Activated CD8-positive, alpha-beta T cell treated with anti-CD3 and anti-CD28 coated beads, Interleukin-2, amount 10 ng/mL, durations not matched to agents 7 days and 5 days (primary cell): ENCODE measurements at places on chromosomes 16 and 17.
A peak's percentile ranks its signal among the peaks of the same experiment; 100 is the strongest.

DNA sequence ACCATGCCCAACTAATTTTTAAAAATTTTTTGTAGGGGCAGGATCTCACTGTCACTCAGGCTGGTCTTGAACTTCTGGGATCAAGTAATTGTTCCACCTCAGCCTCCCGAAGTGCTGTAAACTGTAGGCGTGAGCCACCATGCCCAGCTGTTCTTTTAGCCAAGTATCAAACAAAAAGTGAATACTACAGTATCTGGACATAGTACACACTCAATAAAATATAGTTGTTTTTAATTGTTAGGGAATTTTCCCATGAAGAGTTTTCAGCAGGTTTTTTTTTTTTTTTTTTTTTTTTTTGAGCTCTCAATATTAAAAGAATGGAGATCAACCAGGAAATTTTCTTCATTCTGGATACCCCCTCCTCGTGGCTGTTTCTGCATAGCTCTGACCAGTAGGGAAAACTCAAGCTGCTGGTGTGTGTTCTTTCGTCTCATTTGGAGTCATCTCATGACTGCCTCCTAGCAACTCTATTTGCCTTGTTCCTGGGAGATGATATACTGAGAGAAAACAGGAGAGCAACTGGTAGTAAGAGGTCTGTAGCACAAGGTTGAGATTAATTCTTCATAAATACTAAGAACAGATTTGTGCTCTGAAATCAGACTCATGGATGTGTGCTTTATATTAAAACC is 16.5 kb upstream of the PHAF1 start:
- DNase-seq, result no peak

- DNase-seq, result no peak
These were observed 592.9 kb downstream of the MAF start for GRCh38 chr16:79007614-79008013.

DNA sequence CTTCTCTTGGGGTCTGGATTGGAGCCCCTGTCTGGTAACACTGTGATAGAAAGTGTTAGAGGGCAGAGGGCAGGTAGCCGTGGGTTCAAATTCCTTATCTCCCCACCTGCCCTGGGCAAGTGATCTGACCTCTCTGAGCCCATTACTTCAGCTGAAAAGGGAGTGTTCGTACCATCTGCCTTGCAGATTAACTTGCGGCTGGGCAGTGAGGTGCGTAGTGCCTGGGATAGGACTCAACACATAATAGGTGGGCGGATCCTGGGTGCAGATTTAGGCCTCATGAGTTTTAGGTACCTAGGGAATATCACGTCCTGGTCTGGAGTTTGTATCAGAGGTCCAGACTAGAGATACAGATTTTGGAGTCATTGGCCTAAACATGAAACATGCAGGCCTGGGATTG is 329.6 kb downstream of the CPPED1 start:
- no peak for DNase-seq

- peak; percentile 62 for DNase-seq
These were observed 33.4 kb downstream of the CDH13 start for GRCh38 chr16:82660075-82660645.

- no peak for DNase-seq
These were observed 607.5 kb downstream of the TOX3 start for GRCh38 chr16:51939378-51939871.
